Activated CD8-positive, alpha-beta T cell treated with anti-CD3 and anti-CD28 coated beads, Interleukin-2, amount 10 ng/mL, durations not matched to agents 7 days and 5 days (primary cell): ENCODE measurements at places on chromosomes 3 and 15. TPM values are rescaled to one million over a fixed set of nuclear protein-coding genes. Genes with fewer than 3 reads are reported as not detected.

DNA sequence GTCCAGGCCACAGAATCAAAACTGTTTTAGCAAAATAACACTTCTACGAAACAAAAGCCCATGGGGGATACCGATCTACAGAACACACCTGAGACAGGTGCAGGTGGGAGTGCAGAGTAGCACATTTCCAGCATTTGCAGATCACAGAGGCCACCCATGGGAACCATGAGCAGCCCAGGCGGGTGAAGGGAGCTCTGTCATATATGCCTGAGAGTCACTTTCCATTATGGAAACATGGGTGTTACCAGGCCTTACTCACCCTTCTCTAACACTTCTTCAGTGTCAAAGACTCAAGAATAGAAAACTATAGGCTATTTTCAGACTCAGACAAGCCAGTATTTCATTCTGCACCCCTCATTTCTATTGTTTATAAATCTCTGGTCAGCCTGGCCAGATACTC is 3.5 kb downstream of the PLA1A start:
- no peak for DNase-seq

DNA sequence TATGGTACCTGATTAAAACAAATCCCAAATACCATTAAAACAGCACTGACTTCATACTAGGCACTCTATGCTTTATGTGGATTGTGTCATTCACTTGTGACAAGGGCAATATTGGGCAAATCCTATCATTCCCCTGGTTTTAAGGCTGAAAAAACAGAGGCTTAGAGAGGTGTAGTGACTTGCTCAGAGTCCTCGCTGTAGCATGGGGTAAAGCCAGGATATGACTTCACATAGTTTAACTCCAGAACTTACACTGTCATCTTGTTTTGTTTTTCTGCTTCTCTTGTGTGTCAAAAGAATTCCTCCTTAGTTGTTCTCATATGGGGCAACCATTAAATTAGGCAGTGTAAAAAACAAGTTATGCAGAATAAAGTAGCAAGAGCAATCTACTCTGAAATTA is 40.3 kb upstream of the ICE2 start:
- DNase-seq: no peak

DNA sequence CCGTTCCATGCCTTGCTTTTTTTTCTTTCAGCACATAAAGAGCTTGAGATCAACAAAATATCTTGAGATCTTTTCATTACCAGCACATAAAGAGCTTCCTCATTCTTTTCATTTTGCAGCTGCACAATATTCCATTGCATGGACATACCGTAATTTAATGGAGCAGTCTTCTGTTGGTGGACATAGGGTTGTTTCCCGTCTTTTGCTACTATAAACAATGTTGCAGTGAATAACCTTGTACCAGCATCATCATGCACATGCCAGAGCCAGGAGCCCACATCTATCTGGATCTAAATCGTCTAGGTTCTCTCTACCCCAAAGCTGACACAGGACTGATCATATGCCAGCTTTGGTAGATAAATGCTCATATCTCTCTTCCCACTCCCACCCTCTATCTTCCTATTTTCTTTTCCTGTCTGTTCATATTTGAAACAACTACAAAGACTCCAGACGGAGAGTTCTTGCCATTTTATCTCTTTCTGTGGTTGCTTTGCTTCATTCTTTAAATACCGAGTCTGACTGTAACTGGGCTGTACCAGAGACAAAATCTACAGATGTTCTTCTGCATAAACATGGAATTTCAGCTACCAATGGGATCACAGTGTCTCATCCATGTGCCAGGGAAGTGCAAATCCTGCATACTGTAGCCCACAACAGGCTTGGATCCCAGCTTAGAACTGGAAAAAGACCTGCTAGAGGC is 47.1 kb upstream of the AKAP13 start:
- no peak for DNase-seq

DNA sequence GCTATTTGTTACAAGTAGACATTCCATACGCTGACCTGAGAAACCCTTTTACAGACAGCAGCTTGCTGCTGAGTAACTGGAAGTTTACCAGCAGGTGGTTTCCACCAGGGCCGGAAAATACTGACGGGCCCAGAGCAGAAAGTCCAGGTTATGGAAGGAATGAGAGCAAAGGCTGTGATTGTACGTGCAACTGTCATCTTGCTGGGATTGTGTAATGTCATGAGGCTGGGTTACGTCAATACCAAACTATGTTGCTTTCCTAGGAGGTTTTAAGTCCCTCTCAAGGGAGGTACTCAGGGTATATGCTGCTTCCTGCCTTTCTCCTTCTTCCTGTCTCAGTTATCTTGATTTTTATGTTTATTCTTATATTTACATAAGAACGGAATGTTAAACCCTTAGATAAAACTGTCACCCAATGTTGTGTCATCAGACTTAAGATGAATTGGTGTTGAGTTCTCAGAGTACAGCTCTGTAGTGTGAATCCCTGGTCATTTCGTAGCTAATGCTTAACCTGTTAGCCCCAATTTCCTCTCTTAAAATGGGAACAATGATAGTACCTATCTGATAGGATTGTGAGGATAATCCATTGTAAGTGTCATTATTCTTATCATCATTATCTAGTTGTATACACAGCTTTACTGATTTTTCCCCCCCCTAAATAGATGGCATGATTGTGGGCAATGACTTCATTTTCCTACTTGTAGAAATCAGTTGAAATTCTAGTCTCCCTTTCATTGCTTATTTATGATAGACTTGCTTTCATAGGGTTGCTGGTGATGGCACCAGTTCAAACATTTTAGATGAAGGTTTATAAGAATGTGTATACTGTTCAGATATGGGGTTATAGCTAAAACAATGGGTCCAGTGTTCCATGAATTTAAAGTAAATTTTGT is 101.4 kb downstream of the FNDC3B start:
- DNase-seq: no peak

Gene WDR49
- total RNA-seq: not detected

GRCh38 chr3:30311781-30312180 is 294.6 kb upstream of the TGFBR2 start:
- DNase-seq: no peak

DNA sequence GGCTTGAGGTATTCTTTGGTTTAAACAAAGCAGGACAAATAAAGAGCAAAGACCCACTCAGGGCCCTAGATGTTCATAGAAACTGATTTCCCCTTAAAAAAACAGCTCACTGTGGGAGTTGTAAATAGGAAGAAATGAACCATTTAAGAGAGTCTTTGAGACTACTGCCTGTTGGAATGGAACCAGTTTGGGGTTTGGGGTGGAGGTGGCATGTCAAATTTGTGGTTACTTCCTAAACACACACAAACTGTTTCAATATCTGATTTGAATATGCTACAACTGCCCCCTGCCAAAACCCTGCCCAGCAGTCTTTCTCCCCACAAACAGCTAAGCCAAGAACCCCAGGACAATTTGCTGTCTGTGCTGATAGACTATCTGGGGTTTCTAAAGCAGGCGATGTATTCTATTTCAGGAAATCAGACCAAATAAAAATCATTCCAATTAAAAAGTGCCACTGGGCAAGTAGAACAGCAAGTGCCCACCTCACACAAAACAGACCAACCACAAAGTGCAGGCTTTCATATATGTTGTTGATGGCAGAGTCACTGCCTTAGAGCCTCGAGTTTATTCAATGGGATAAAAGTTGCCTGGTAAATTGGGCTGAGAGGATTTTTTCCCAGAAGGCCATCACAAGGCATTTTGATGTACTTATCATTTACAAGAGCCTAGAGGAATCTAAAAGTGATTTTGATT is 293.9 kb upstream of the PROK2 start:
- DNase-seq: no peak

GRCh38 chr3:111541391-111541790 is 606 bp upstream of the CD96 start:
- no peak for DNase-seq

Gene NME9
- total RNA-seq: not detected
